NCI-H1417 treated with DMSO at 0.1 percent for 48 hours (cell line): ENCODE measurements at places on chromosomes 7 and 10.

- no peak for DNase-seq
Observed at GRCh38 chr10:44022203-44022602, 362.7 kb downstream of the CXCL12 start.

- DNase-seq = no peak
Observed at GRCh38 chr10:70274643-70275042, 9.2 kb downstream of the NPFFR1 start.

GRCh38 chr10:14625192-14625631 is 149.5 kb downstream of the FAM107B start:
- DNase-seq = no peak

DNA sequence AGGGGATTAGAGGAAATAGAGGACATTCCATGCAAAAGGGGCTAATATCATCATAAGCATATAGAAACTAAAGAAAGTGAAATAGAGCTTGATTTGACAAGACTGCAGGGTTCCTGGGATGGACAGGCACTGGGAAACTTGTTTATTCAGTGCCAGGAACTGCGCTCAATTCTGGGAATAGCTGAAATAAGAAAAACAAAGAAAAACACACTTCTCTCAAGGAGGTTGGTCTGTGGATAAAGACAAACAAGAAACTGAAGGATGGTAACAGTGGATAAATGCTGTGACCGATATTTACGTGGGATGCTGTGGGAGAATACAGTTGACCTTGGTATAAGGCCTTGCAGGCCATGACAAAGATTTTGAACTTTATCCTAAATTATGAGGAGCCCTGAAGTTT is 40.9 kb upstream of the ANLN start:
- no peak for DNase-seq

DNA sequence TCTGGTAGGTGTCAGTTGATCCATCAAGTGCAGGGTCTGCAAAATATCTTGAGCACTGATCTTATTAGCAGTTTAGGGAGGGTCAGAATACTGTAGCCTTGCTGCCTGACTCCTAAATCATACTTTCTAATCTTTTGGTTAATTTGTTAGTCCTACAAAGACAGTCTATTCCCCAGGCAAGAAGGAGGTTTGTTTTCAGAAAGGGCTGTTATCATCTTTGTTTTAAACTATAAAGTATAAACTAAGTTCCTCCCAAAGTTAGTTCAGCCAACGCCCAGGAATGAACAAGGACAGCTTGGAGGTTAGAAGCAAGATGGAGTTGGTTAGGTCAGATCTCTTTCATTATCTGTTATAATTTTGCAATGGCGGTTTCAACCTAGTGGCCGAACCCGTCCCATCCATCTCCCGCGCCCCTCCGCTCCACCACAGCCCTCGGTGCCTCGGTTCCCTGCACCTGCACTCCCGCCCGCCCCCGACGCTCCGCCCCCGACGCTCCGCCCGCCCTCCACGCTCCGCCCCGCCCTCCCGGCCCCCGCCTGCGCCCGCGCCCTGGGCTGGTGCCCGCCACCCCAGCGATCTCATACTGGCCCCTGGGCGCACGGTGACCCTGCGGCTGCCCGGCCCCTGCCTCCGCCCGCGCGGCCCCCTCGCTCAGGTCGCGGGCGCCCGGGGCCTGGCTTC is at the start of gene ADCK2:
Gene ADCK2 (plus strand): TSS at position 564 of the 681 bp plus-strand sequence. CDS start 386 bp downstream, outside the sequence.
- DNase-seq = no peak

GRCh38 chr10:123840714-123841113 is 50.9 kb downstream of the CPXM2 start:
- DNase-seq = no peak

DNA sequence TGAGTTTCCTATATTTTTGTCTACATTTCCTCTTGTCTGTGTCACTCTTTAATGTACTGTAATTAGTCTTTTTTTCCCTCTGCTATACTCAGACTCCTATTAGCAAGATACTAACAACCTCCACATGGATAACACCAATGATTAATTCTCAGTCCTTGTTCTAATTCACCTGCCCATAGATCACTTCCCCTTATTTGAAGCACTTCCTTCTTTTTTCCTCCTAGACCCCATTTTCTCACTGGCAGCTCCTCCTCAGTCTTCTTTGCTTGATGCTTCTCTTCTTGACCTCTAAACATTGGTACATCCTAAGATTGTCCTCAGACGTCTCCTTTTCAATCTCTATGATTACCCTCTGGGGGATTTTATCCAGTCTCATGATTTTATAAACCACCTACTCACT is 98.2 kb upstream of the IMMP2L start:
- DNase-seq = no peak
